ENCODE measurements at places on chromosomes 1 and 21.
A peak's percentile ranks its signal among the peaks of the same experiment; 100 is the strongest.

GRCh38 chr1:178652506-178653490, 72.2 kb upstream of the RALGPS2 start:
- no peak for DNase-seq

DNA sequence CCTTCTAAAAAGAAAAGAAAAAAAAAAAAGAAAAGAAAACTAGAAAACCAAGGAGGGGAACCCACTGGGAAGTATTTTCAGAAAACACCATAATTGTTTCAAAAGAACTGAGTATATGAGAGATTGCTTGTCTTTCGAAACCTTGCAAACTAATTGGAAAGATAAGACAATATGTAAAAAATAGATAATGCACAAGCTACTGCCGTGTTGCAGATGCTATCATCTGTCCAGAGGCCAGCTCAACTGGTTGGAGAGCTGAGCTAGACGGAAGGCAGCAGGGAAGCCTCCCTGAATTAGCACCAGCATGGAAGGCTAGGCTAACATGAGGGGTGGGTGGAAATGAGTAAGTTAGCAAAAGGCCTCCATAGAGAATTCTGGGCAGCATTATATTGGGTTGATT, 16.2 kb upstream of the CACHD1 start:
- DNase-seq, result no peak

DNA sequence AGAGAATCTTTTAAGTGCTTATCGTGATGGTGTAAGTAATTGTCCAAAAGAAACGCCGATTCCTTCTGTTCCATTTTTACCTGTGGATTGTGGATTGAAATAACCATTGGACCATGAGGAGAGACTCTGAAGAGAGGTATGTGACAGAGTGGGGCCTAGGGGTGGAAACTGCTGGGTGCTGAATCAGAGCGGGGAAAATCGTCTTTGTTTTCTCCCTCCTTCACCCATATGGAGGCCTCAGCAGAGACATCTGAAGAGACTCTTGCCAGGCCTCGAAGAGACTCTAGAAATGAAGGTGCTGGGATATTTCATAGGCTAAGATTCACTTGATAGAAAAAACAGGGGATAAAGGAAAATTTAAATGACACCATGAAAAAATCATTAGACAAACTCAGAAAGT, 1327.0 kb downstream of the BRINP3 start:
- DNase-seq, result no peak

- DNase-seq, result peak; percentile 34
Observed at GRCh38 chr1:246459221-246459620, 47.9 kb downstream of the SMYD3 start.

- no peak for DNase-seq
Observed at GRCh38 chr1:158930504-158930903, 848 bp upstream of the PYHIN1 start.

GRCh38 chr1:155981266-155982088, 3.1 kb upstream of the ARHGEF2 start:
- DNase-seq, result peak; percentile 87
